ENCODE measurements at places on chromosomes 6 and 20. TPM values are rescaled to one million over a fixed set of nuclear protein-coding genes. Genes with fewer than 3 reads are reported as not detected.

DNA sequence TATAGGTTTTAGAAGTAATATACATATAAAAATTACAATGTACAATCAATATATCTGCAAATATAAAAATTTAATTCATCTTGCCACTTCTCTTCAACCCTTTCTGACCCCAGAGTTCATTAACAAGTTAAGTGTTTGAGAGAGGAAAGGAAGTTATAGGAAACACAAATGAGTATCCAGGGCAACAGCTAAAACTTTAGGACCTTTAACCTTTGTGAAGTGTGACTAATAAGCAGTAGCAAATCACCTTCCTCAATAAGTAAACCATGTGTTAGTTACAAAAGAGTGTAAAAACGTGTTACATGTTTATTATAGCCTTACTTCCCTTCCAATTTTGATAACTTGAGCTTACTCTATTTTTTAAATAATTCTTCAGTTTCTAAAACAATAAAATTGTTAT, 73.4 kb upstream of the SIM1 start:
- H3K27ac ChIP-seq: no peak overlapping the region
- DNase-seq: no peak
- no peaks in the 10 kb centered on the region for H3K27me3 ChIP-seq
- H3K4me3 ChIP-seq: no peak overlapping the region
- H3K36me3 ChIP-seq: peaks cover 28% of the 10 kb centered on the region

DNA sequence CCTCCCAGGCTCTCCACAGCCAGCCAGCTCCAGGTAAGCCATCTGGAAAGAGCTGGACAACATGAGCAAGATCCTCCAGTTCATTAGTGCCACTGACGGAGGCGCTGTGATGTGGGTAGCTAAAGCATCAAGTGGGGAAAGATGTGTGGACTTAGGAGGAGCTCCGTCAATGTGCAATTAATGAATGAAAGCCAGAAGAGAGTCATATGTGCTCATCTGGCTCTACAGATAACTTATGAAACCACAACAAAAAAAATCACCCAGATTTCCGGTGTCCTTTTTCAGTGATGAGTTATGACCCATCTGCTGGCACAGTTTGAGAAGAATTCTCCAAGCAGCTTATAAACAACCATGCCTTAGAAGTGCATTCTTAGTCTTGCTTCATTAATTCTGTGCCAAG, 311.7 kb upstream of the PLCB4 start:
- peak overlapping the region; percentile 24 for H3K27ac ChIP-seq
- DNase-seq: peak; percentile 76
- no peaks in the 10 kb centered on the region for H3K36me3 ChIP-seq
- H3K4me3 ChIP-seq: no peak overlapping the region
- peaks cover 16% of the 10 kb centered on the region for H3K4me1 ChIP-seq

- H3K4me3 ChIP-seq: no peak overlapping the region
- H3K27me3 ChIP-seq: peaks cover 96% of the 10 kb centered on the region
- H3K36me3 ChIP-seq: no peaks in the 10 kb centered on the region
- H3K4me1 ChIP-seq: no peaks in the 10 kb centered on the region
- H3K27ac ChIP-seq: no peak overlapping the region
These were observed 38.6 kb downstream of the HLA-DPB1 start for GRCh38 chr6:33114406-33114805.

DNA sequence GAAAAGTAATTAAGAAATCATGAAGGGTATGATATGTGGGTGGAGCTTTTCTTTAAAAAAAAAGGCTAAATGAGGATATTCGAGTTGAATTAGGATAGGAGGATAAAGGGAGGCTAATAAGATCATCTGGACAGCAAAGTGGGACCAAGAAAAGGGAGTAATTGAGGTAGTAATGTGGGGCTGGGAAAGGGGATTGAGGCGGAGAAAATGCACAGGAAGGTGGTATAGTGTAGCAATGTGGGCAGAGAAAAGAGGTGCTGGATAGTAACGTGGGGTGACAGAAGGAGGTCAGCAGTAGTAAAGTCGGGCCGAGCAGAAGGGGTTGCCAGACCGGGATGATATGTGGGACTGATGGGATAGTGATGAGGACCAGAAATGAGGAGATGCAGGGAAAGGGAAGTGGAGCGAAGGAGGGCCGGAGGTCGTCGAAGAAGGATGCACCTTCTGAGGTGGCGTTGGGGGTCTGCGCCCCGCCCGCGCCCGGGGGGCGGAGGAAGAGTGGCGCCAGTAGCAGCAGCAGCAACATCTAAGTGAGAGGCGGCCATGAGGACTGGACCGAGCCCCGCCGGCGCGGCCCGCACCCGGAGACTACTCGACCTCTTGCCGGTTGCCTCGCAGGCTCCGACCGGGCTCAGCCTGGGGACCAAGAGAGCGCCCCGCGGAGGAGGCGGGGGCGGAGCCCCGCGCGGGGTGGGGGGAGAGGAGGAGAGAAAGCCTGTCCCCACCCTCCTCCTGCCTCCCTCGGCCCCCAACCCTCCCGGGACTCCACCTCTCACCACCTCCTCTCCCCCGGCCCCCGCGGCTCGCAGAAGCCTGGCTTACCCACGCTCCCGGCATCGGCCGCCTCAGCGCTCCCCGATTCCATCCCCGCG, 887 bp downstream of the GABBR1 start:
- H3K36me3 ChIP-seq: peaks cover 8% of the 10 kb centered on the region
- H3K4me3 ChIP-seq: peak overlapping the region; percentile 75
- H3K27ac ChIP-seq: no peak overlapping the region

DNA sequence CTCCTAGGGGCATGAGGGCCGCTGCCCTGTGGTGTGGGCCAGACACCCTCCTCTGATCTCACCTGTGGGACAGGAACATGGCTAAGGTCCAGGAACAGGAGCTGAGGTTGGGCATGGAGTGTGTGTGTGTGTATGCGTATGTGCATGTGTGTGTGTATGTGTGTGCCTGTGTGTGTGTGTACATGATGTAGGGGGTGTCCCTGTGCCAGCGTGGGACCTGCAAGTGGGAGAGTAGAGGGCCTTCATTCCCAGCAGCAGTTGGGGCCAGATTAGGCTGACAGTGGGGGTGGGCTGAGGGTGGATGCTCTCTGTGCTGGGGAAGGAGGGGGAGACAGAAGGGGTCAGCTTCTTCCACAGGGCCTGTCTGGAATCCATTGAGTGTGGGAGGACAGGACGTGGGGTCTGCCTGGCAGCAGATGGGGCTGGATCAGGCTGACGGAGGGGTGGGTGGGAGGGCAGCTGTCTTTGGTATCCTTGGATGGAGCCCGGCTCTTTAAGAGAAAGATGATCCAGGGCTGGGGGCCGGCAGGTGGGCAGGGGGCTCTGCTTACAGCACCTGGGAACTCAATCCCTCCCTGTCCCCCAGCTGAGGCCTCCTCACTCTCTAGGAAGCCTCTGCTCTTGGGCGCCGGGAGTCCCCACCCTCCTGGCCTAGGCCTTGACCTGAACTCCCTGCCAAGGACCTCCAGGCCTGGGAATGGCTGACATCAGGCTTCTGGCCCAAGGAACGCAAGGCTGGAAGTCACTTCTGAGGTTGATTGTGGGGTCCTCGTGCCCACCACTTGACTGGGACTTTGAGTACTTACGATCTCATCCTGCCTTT, 44.0 kb downstream of the SPDEF start:
- H3K4me1 ChIP-seq: no peaks in the 10 kb centered on the region
- H3K27ac ChIP-seq: no peak overlapping the region
- no peak for DNase-seq
- peaks cover 11% of the 10 kb centered on the region for H3K27me3 ChIP-seq
- no peaks in the 10 kb centered on the region for H3K36me3 ChIP-seq

DNA sequence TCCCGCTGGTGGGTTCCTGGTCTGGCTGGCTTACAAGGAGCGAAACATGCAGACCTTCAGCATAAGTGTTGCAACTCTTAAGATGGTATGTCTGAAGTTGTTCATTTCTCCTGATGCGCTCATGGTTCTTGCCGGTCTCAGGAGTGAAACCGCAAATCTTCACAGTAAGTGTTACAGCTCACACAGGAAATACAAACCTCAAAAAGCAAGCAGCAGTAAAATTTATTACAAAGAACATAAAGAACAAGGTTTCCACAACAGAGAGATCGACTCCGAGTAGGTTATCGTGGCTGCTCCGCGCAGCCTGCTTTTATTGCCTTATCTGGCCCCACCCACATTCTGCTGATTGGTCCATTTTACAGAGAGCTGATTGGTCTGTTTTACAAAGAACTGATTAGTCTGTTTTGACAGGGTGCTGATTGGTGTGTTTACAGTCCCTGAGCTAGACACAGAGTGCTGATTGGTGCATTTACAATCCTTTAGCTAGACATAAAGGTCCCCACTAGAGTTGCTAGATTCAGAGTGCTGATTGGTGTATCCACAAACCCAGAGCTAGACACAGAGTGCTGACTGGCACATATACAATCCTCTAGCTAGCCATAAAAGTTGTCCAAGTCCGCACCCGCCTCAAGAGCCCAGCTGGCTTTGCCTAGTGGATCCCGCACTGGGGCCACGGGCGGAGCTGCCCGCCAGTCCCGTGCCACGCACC, 39.2 kb downstream of the TRIM27 start:
- H3K36me3 ChIP-seq: peaks cover 10% of the 10 kb centered on the region
- H3K4me3 ChIP-seq: no peak overlapping the region
- no peak overlapping the region for H3K27ac ChIP-seq
- H3K4me1 ChIP-seq: peaks cover 6% of the 10 kb centered on the region
- no peak for DNase-seq

- H3K36me3 ChIP-seq: peaks cover 14% of the 10 kb centered on the region
- H3K4me1 ChIP-seq: peaks cover 7% of the 10 kb centered on the region
- no peak overlapping the region for H3K4me3 ChIP-seq
- no peak for DNase-seq
These were observed 20.4 kb downstream of the UTRN start for GRCh38 chr6:144305567-144305966.

GRCh38 chr6:144148886-144149285, 1.4 kb upstream of the STX11 start:
- H3K4me3 ChIP-seq: no peak overlapping the region
- H3K27me3 ChIP-seq: no peaks in the 10 kb centered on the region
- H3K27ac ChIP-seq: no peak overlapping the region
- peak; percentile 39 for DNase-seq
- H3K36me3 ChIP-seq: no peaks in the 10 kb centered on the region

DNA sequence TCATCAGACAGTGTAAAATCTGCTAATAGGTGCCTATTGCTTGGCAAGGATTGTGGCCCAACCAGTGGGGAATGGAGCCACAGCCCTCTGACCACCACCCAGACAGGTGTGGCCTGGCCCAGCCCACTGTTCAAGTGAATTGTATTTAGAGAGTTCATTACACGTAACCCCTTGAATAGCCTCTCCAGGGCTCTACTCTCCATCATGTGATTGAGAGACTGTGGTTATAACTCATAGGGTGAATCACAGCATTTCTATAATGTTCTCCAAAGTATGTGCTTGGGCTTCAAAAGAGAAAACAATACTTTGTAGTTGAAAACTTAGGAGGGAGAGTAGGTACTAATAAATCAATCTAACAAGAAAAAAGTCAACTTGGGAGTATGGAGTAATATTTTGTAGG, 38.4 kb downstream of the ALDH8A1 start:
- H3K27me3 ChIP-seq: no peaks in the 10 kb centered on the region
- H3K4me1 ChIP-seq: peaks cover 31% of the 10 kb centered on the region
- no peak overlapping the region for H3K4me3 ChIP-seq
- peak; percentile 56 for DNase-seq
- H3K36me3 ChIP-seq: no peaks in the 10 kb centered on the region
- peak overlapping the region; percentile 85 for H3K27ac ChIP-seq

DNA sequence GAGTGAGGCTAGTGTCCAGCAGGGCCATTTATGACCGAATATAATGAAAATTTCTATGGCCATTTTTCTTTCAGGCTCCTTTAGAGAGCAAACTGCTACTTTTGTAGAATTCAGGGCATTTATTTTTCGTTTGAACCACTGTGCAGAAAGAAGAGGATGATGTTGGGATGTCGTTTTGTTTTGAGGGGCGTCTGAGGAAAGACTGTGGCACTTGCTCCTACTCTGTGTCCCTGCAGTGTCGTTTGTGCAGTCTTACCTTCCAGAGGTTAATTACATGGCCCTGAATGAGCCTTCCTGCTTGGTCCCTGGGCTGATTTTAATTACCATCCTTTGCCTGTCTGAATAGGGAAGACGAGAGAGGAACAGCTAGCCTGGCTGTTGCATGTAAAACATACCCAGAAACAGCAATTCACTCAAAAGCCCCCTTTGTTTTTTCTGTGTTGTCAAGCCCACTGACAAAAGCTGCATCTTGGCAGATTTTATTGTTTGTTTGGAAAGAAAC, 65.3 kb downstream of the CTNNBL1 start:
- no peak overlapping the region for H3K4me3 ChIP-seq
- no peak for DNase-seq
- H3K27me3 ChIP-seq: no peaks in the 10 kb centered on the region
- H3K4me1 ChIP-seq: no peaks in the 10 kb centered on the region
- no peak overlapping the region for H3K27ac ChIP-seq

NFATC2 gene
- total RNA-seq: 0.12 TPM
